Mucosa of gallbladder (tissue), 1 donor: ENCODE measurements at places on chromosomes 2 and 18. TPM values are rescaled to one million over a fixed set of nuclear protein-coding genes. Genes with fewer than 3 reads are reported as not detected.
A peak's percentile ranks its signal among the peaks of the same experiment; 100 is the strongest.

DNA sequence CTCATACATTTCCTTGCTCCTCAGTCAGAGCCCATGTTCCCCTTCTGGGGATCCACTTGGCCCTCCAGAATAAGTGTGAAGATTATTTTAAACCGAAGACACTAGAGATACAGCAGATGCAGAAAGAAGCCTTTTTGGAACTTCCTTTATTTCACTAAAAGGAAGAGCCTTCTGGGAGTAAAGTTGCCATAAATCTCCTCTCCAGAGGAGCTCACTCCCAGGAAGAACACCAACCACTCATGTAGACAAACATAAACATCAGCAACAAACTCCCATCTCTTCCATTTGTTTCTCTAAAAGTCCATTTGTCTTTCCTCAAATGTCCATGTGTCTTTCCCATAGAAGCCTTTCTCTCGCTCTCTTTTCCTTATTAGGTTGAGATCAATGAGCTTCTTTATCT is 62.4 kb upstream of the MSH6 start:
- no peak for DNase-seq

- no peak for DNase-seq
Observed at GRCh38 chr18:26894426-26894825, 28.9 kb upstream of the AQP4 start.

GRCh38 chr18:79528846-79529245 is 133.1 kb downstream of the NFATC1 start:
- peak; percentile 74 for DNase-seq

- no peak for DNase-seq
Observed at GRCh38 chr2:148719195-148719749, 74.7 kb downstream of the EPC2 start.

GRCh38 chr2:26576565-26577441 is 64.4 kb downstream of the CIB4 start:
- DNase-seq, result no peak

DNA sequence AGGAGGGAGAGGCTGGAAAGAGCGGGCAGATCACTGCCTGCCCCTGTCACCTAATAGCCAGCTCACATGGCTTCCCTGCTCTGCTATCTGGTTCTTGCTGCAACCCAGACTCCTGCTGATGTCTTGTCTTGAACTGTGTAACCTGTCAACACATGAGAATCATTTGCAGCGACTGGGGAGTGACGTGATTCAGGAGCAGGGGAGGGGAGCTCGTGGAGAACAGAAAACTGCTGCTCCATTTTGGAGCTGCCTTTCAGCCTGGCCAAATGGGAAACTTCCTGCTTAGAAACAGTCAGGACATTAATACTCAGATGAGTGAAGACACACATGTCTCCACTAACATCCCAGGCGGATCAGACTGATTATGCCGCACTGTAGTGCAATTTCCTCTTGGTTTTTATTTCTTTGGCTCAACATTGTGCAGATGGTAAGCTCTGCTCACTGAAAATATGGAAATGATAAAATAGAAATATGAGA is 38.1 kb downstream of the RPL37A start:
- no peak for DNase-seq

GRCh38 chr2:18975506-18976167 is 382.8 kb downstream of the OSR1 start:
- DNase-seq, result no peak

DNA sequence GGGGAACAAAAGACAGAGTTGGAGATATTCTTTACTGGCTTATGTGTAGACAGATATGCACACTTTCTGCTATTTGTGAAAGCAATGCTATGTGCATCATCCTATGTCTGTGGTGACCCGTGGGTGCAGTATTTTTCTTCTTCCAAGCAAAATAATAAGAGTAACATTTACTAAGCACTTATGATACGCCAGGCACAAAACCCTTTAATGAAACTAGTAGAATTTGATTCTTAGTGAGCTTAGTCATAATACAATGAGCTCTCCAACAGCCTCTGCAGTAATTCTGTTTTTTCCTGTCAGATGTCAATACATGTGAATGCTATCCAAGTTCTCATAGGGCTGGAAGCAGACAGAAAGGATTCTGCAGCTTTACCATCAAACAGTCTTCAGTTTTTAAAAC is 130.6 kb downstream of the RAD51AP2 start:
- no peak for DNase-seq

DNA sequence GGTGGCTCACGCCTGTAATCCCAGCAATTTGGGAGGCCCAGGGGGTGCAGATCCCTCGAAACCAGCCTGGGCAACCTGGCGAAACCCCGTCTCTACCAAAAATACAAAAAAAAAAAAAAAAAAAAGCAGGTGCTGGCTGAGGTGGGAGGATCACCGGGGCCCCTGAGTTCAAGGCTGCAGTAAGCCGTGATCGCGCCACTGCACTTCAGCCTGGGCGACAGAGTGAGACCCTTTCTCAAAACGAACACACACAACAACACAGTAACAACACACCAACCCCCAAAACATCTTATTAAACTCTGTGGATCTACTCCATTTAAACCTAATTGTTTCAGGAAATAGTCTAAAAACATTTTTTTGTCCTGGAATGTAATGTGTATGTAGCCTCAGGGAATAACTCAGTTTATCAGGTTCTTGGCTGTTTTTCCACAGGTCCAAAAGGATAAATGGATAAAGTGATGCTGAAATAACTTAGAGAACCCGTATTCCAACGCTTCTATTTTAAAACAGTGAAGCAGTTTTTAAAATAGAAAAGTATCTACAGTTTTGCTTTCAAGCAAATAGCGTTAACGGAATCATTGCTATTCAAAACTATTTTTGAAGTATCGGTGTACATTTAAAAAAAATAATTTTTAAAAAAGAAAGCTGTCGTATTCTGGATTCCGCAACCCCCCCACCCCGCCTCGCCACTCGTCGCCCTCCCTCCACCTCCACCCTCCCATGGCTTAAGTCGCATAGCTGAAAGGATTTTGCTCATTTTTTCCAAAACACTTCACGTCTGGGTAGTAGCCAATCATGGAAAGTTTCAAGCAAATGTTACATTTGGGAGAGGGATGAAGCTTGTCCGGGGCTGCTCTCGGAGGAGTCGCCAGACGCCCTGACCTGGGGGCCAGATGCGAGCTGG is 895 bp upstream of the GLS start:
- DNase-seq, result no peak

DNA sequence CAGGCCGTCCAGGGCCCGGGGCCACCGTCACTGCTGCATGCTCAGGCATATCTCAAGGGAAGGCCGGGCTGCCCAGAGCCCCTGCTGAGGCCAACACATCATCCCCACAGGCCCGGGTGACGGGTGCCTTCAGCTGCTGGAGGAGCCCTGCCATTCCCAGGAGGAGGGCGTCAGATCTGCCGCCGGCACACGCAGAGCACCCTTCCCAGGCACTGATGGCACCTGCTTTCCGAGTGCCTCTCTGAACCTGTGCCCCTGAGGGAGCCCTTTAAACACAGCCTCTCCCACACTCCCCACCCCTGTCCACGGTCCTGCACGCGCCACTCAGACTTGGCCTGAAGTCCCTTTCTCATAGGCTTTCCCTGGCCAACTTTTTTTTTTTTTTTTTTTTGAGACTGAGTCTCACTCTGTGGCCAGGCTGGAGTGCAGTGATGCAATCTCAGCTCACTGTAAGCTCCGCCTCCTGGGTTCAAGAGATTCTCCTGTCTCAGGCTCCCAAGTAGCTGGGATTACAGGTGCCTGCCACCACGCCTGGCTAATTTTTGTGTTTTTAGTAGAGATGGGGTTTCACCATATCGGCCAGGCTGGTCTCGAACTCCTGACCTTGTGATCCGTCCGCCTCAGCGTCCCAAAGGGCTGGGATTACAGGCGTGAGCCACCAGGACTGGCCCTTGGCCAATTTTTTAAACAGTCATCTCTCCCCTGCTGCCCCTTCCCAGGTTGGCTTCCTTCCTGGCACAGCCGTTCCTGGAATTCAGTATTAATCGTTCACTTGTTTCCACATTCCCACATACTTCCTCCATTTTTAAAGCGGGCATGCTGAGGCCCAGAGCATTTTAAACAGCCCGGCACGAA is 211.7 kb downstream of the NDUFA10 start:
- DNase-seq, result no peak

DNA sequence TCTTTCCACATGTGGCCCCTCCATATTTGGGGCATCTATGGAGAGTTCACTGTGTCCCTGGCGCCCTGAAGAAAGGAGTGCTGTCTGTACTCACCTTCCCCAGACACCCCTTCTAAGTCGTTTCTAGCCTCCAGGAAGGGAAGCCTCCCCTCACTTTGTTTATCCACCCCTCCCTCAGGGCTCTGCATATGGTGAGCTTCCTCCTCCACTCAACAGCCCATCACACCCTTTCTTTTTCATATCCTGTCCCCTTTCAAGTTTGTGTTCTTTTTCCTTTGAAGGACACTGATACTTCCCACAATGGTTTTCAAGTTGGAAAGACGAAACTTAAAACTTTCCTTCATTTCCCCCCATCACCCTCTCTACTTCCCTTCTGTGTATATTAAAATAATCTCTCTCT is 291.4 kb upstream of the POU3F3 start:
- DNase-seq, result no peak

GRCh38 chr2:152097290-152097800 is 1.5 kb downstream of the CACNB4 start:
- no peak for DNase-seq

- DNase-seq, result peak; percentile 74
Observed at GRCh38 chr2:109226128-109226527, 97.1 kb downstream of the SH3RF3 start.

- DNase-seq, result no peak
Observed at GRCh38 chr2:68732036-68732932, 2.3 kb upstream of the ARHGAP25 start.

GRCh38 chr2:112733871-112734270 is 13.1 kb downstream of the NT5DC4 start:
- DNase-seq, result no peak

- peak; percentile 27 for DNase-seq
Observed at GRCh38 chr2:168545439-168546082, 89.5 kb downstream of the CERS6 start.

DNA sequence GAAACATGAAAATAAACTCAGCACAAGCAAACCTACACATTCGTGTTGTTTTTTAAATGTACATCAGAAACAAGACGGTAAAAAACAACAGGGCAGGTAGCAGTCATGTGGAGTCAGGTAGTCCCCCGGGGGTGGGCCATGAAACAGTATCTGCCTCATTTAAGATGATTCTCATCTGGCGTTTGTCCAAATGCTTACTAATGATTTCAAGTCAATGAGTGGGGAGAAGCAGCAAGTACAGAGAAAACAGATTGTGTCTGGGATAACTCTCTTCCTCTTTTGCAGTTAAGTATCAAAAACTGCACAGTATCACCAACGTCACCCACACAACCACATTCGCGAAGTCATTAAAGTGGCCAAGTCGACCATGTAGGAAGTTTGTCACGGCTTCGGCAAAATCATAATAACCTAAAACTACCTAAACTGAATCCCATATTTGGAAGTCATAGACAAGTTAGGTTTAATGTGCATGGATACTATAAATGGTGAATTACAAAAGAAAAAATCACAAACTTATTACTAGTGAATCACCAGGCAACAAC is 1.3 kb downstream of the LAPTM4A start:
- no peak for DNase-seq

DNA sequence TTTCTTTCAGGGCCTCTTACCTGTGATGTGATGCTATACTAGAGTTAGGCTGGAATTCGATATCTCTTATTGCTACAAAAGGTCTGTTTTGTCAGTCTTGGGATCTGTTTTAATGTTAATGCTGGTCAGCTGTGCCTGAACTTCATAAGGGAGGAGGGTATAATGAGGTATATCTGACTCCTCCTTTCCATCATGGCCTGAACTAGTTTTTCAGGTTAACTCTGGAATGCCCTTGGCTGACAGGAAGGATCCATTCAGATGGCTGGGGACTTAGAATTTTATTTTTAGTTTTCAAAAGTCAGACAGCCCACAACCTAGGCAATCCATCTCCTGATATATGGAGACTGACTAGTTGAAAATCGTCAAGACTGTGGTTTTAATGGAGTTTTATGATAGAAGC is 35.9 kb upstream of the TBC1D8 start:
- DNase-seq, result no peak

DNA sequence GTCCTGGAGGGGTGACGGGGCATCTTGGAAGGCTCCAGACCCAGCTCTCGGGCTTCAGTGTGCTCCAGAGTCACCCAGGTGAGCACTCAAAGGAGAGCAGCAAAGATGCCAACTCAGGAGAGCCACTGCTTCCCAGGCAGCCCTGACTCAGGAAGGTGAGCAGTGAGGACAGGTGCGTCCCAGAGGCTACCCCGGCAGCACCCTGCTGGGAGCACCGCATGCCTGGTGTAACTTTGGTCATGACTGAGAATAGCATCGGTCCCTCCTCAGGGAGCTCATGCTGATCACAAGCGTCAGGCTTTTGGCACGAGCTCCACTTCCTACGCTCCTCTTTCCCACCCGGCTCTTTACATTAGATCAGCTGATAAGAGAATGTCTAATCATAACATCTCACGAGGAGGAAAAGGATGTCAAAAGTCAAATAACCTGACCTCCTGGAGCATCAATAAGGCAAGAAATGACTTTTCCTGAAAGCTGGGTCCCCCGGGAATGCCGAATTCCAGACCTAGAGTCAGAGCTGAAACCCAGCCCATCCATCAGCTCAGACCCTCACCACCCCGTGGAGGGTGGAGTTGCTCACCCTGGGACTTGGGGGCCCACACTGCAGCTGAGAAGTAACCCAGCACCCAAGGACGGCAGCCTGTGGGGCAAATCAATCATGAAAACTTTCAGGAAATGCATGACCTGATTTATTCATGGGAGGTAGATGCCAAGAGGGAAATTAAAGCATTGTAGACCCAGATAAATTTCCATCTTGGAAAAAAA is 248.8 kb downstream of the ACKR3 start:
- no peak for DNase-seq

GRCh38 chr2:238064376-238064775 is 3.6 kb downstream of the SCLY start:
- DNase-seq, result no peak

- DNase-seq, result no peak
Observed at GRCh38 chr2:164792316-164793170, 49.1 kb downstream of the COBLL1 start.

- peak; percentile 18 for DNase-seq
Observed at GRCh38 chr2:33583194-33583938, 15.7 kb downstream of the FAM98A start.

GRCh38 chr2:98731894-98732349 is 990 bp upstream of the MGAT4A start:
- DNase-seq, result no peak

DNA sequence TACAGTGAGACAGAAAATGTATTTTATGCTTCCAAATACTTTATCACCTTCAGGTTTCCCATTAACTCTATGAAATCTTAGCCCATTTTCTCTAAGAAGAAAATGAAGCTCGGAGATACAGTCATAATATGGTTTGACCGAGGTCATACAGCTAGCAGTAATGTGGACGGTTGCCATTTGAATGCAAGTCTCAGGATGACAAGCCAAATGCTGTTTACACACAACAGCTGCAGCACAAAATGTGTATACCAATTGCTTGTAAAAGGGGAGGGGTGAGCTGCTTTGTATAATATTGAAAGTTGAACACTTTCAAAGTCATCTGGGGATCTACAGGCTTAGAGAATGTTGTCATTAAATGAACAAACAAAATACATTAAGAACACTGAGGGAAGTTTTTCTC is 93.8 kb upstream of the FSIP2 start:
- DNase-seq, result no peak

ALPG gene
- not detected for total RNA-seq

C2orf66 gene
- not detected for total RNA-seq

EFEMP1 gene
- total RNA-seq, result 45.2 TPM

ZC3H15 gene
- 44.3 TPM for total RNA-seq

PAIP2B gene
- total RNA-seq, result 6.9 TPM

ELOA2 gene
- not detected for total RNA-seq

POTEI gene
- 0.03 TPM for total RNA-seq

SERPINB2 gene
- total RNA-seq, result not detected

PIGN gene
- 24.2 TPM for total RNA-seq
